NCI-H1048 (cell line): ENCODE measurements at places on chromosomes 6 and 20.

GRCh38 chr6:43927532-43928210, 157.7 kb downstream of the VEGFA start:
- DNase-seq, result no peak

- no peak for DNase-seq
Measured at GRCh38 chr6:64538722-64539121, 903.1 kb downstream of the PHF3 start.

DNA sequence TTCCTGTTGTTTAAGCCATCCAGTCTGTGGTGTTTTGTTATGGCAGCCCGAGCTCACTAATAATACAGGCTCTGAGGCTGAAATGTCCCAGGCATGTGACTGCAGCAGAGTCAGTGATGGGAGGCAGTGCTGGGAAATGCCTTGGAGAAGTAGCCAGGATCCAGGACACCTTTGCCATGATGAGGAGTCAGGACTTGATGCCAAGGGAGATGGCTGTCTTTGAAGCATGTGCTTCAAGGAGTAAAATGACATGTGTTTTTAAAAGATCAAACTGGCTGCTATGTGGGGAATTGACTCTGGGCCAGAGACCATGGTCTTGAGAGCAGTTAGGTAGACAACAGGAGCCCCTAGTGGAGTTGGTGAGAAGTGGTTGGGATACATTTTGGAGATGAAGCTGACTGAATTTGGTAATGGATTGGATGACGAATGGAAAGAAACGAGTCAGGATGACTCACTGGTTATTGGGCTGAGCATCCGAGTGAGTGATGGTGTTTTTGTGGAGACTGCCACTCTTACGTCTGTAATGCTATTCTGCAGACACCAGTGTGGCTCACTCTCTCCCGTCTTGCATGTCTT, 322.2 kb downstream of the PLCB1 start:
- no peak for DNase-seq

- no peak for DNase-seq
Measured at GRCh38 chr6:43634702-43635303, 837 bp upstream of the MAD2L1BP start.

GRCh38 chr6:47992809-47993208, 118.2 kb downstream of the PTCHD4 start:
- no peak for DNase-seq

GRCh38 chr6:30735668-30736314, 6.7 kb downstream of the FLOT1 start:
- no peak for DNase-seq

DNA sequence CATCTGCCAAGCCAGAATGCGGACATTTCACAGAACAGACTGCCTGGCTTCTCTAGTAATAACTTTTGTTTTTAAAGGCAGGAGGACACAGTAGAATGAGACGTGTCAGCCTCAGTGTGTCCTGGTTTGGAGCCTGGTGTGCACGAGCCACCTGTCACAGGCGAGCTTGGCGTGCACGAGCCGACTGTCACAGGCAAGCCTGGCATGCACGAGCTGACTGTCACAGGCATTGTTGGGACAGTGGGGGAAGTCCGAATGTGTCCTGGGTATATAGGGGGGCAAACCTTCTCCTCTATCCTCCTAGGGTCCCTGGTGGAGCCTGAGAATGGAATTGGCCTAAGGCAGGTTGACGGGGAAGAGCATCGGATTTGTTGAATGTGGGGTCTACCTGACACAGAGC, 7.5 kb downstream of the KIF25 start:
- DNase-seq, result no peak

DNA sequence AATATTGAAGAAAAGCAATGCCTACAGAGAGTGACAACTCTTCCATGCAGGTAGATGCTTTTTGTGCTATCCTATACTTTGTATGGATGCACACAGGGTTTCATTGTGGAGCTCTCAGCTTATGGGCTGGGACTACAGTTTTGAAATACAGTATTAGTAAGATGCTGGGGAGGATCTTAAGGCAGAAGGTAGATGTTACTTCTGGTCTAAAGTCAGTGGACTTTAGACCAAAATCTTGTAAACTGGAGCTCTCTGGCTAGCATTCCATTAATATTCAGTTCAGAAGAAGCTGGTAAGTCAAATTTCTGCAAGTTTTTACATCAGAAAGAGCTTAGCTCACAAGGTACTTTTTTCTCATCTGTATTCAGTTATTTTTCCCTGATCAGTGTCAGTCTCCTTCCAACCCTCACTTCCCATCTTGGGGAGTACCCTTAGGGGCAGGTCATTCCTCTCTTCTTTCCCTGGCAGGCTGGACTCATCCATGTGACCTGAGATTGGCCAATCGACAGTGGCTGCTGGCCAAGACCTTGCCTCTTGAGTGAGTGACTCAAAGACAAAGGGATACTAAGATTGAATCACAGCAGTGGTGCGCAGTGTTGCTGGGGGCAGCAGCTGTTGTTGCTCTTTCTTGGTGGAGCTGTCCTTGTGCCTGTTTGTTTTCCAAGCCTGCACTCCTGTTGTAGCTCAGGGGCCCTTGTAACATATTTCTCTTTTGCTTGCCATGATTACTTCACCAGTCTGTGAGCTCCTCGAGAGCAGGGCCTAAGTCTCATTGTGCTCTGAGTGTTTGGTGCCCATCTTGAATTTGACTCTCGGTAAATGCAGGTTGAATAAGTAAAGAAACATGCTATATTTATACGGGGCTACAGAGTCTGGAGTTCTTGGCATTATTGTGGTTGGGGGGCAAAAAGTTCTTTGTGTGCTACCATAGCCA, 2.8 kb upstream of the PHF20 start:
- DNase-seq, result no peak
